Camera-type eye (tissue), 1 donor: ENCODE measurements at places on chromosomes 5 and 9. TPM values are rescaled to one million over a fixed set of nuclear protein-coding genes. Genes with fewer than 3 reads are reported as not detected.

Gene PCDHGA9
- 21.7 TPM for total RNA-seq

Gene NR5A1
- not detected for total RNA-seq

Gene SPATA31E1
- not detected for total RNA-seq

Gene HMMR
- 8.6 TPM for total RNA-seq

Gene PCDHB3
- 10.6 TPM for total RNA-seq

Gene DMRT3
- total RNA-seq = 0.22 TPM

Gene ENTPD8
- 0.60 TPM for total RNA-seq

Gene TMED9
- 81.0 TPM for total RNA-seq

Gene GPR150
- total RNA-seq = not detected

Gene ALDH1A1
- total RNA-seq = 131 TPM

Gene OR1J2
- not detected for total RNA-seq

Gene MOB3B
- 19.6 TPM for total RNA-seq

Gene IFNA2
- total RNA-seq = not detected

Gene MEGF9
- 64.2 TPM for total RNA-seq

Gene STK32A
- 17.7 TPM for total RNA-seq
